ENCODE measurements at places on chromosomes 3 and 15. TPM values are rescaled to one million over a fixed set of nuclear protein-coding genes. Genes with fewer than 3 reads are reported as not detected.

DNA sequence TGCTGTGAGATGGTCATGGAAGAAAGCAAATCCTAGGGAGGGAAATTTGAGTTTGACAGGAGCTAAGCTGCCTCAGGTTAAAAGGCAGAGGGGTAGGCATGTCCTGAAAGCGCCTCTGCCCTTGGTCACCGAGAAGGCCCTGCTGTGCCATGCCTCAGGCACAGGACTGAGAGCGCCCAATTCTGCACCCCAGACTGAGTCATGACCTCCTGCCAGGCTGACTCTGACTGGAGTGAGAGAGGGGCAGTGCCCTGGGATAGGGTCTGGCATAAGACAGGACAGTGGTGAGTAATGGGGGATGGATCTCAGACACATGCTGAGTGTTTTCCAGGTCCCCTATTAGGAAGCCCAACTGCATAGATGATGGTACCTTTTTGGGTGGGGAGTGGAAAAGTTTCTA, 44.4 kb downstream of the EPHB1 start:
- no peak for DNase-seq

DNA sequence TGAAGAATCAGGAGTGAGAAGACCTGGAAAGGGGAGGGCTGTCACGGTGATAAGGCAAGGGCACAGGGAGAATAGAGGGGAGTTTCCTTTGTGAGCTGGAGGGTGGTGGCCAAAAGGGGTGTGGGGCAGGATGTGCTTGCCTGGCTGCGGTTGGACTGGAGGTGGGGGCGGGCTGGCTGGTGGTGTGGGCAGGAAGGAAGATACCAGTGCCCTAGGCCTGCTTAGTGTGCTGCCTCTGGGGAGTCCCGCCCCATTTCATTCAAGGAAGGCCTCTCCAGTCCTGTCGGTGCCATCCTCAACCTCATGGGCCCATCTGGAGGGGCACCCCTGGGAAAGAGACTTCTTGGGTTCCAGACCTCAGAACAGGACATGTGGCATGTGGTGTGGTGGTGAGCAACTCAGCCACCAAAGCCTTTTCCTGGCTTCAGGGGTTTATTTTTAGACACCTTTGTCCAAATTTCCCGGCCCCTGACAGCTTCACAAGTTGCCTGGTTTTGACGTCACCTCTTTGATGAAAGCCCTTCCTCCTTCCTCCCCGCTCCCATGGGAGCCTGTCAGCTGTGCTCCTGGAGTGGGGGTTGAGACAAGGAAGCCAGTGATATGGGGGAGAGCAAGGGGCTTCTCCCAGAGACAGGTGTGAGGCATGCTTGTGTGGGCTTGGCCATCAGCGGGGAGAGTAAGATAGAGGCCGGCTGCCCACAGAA, 15.6 kb downstream of the TEX264 start:
- peak; percentile 60 for DNase-seq

GRCh38 chr3:3071136-3071535, 39.0 kb downstream of the IL5RA start:
- DNase-seq, result no peak

DNA sequence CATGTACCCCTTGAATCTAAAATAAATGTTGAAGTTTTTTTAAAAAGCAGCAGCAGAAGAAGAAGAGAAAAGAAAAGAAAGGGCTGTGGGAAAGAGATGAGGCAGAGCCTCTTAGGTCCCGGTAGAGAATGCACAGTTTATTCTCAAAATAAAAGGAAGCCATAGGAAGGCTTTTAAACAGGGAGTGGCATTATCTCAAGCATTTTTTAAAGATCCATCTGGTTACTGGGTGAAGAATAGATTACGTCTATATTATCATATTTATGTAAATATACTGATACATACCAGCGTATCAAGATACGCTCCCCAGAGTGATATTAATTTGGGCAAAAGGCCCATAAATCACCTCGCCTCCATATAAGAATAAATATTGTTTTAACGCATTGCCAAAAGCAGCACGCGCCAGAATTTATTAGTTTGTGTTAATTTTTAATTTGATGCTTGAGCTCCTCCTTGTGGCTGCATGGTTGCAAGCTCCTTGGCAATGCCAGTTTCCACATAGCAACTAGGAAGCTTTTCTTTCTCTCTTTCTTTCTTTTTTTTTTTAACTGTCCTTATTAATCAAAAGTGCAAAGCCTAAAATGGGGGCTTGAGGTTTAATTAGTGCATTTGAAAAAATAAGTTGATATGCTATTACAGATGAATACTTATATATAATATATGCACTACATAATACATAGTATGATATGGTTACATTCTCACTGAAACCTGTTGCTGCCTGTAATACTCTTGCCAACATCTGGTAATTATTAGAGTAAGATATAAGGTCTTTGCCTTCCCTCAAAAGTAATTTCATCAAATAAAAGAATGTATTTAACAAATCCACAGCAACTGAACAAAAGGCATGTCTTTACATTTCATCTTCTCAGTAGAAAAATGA, 242.8 kb upstream of the UBE2E2 start:
- DNase-seq, result peak; percentile 55

DNA sequence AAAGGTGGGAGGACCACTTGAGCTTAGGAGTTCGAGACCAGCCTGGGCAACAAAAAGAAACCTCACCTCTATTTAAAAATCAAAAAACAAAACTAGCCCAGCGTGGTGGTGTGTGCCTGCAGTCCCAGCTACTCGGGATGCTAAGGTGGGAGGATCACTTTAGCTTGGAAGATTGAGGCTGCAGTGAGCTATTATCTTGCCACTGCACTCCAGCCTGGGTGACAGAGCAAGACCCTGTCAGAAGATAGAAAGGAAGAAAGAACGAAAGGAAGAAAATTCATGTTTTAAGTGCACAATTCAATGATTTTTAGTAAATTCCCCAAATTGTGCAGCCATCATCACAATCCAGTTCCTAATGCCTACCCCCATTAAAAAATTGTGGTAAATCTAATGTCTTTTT, 7.8 kb downstream of the FSD2 start:
- DNase-seq, result no peak

GRCh38 chr3:55647670-55648069, 160.6 kb upstream of the WNT5A start:
- DNase-seq, result no peak

DNA sequence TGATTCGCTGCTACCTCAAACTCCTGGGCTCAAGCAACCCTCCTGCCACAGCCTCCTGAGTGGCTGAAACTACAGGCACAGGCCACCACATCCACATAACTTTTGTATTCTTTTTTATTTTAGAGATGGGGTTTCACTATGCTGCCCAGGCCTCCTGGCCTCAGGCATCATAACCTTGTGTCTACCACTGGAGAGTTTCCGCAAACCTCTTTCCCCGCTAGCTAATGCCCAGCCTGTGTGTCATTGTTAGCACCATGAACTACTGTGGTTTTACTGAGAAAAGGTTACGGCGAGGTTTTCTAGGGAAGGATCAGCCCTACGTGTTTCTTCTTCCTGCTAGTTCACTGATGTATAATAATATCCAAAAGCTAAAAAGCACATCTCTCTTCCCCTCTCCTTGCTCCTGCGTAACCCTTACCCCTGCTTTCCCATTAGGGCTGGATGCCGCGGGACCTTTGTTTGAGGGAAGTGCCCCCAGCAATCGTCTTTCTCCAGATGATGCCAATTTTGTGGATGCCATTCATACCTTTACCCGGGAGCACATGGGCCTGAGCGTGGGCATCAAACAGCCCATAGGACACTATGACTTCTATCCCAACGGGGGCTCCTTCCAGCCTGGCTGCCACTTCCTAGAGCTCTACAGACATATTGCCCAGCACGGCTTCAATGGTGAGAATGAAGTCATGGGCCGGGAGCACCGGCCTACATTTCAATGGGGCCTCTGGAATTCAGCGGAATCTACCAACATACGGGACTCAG, 113.7 kb downstream of the LIPC start:
- DNase-seq, result peak; percentile 31

GRCh38 chr15:69720536-69720935, 267.9 kb downstream of the RPLP1 start:
- DNase-seq, result no peak

GRCh38 chr15:89630260-89630659, 25.0 kb downstream of the KIF7 start:
- no peak for DNase-seq

- DNase-seq, result no peak
These were observed 151.2 kb upstream of the RORA start for GRCh38 chr15:61380270-61380669.

DNA sequence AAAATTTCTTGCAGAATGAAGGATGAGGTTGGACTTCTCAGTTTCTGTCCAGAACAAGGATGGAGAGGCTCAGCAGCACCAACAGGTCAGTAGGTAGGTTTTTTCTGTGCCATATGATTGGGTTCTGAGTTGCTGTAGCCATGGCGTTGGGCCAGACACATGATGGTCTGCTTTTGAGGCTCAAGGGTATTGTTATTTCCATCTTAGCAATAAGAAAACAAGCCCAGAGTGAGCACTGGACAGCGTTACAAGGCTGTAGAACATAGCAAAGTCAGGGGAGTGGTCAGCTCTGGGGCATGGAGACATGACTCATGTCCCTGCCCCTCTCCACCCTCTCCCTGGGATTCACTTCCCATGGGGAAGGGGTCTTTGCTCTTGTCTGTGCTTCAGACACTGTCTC, 137.6 kb upstream of the TOPAZ1 start:
- peak; percentile 1 for DNase-seq

- no peak for DNase-seq
These were observed 2.2 kb downstream of the ALPK3 start for GRCh38 chr15:84819291-84819768.

- DNase-seq, result no peak
These were observed 774 bp upstream of the TMCO5A start for GRCh38 chr15:37933666-37934065.

- DNase-seq, result no peak
These were observed 1.0 kb upstream of the RYR3 start for GRCh38 chr15:33309602-33310276.

GRCh38 chr15:49421991-49422390, 1.1 kb upstream of the FGF7 start:
- DNase-seq, result no peak

GRCh38 chr3:61562721-61563312, 1.4 kb downstream of the PTPRG start:
- peak; percentile 44 for DNase-seq

DNA sequence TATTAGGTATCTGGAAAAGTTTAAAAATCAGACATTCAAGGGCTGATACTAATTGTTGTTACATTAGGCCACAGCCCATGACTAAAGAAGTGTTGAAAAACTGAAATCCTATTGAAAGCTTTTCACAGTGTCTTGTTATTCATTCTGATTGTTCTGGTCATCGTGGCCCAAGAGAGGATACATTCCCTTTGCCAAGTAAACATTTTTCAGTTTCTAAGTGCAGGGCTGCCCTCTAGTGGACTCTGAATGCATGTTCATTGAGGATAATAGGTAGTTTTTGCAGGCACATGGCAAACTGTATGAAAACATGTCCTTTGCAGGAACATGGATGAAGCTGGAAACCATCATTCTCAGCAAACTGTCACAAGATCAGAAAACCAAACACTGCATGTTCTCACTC, 181.1 kb downstream of the MYRIP start:
- DNase-seq, result no peak

- DNase-seq, result peak; percentile 57
These were observed 154.6 kb upstream of the TLE3 start for GRCh38 chr15:70252056-70252950.

- no peak for DNase-seq
These were observed 43.2 kb downstream of the TMEM45A start for GRCh38 chr3:100535610-100535943.

GRCh38 chr15:74631087-74631385, 15.4 kb downstream of the CLK3 start:
- no peak for DNase-seq

- no peak for DNase-seq
These were observed 60.4 kb downstream of the DCUN1D1 start for GRCh38 chr3:182919866-182920357.

GRCh38 chr3:13122081-13123012, 49.1 kb upstream of the IQSEC1 start:
- DNase-seq, result no peak

DNA sequence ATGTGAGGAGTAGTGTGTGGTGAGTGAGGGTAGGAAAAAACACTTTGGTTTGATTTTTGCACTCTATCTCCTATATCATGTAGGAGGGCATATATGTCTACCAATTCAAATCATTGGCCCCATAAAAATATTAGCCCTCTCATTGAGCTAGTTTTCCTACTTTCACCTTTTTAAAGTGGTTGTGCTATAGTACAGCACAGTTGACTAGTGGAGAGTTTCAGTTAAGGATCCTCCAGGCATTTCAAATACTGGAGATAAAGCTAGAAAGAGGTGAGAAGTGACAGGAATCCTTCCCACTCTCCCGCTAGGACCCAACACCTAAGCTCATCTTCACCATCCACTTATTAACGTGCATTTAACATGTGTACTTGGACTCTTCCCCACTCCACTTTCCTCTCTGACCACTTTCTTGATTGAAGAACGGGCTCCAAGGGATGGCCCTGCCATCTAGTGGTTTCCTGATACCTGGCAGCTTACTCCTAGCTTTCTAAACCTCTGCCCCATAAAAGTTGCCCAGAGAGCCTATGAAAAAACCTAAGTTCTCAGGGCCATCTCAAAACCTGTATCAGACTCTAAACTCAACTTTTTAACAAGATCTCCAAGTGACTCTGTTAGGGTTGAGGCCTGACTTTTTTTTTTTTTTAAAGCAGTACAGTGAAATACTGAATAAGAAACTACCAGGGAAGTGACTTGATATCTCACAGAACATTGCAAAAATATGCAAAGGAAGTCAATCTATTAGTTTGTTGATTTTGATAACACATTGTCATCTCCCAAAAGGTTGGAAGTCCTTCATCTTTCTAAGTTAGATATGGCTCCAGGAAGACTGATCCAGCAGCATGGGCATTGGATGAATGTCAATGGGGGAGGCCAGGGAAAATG, 17.9 kb downstream of the IL12A start:
- peak; percentile 57 for DNase-seq

- no peak for DNase-seq
These were observed 1144.5 kb downstream of the TUSC7 start for GRCh38 chr3:117853923-117854668.

DNA sequence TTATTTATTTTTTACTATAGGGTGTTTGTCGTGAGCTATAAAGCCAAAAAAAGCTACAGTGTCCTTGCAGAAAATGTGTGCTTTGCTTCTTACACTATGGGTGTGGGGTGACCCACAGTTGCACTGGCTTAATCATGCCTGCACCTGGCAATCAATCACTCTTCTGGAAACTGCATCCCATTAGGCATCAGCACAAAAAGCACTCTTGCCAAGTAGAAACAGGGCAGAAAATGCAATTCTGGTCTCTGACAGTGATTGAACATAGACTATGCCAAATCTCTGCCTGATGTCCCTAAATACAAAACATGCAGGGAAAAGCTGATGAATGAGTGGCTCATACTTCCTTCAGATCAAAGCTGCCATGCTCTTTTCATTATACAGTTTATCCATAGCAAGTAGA, 30.4 kb upstream of the PLAAT1 start:
- DNase-seq, result no peak

GABRR3 gene
- 0.10 TPM for total RNA-seq

SLC9C1 gene
- total RNA-seq, result 0.13 TPM

DOCK3 gene
- 6.0 TPM for total RNA-seq

MYLK gene
- total RNA-seq, result 942 TPM

SKOR1 gene
- total RNA-seq, result 0.60 TPM

USP19 gene
- 69.3 TPM for total RNA-seq

ADAMTS17 gene
- total RNA-seq, result 10.6 TPM

RYK gene
- 78.4 TPM for total RNA-seq

USF3 gene
- total RNA-seq, result 19.3 TPM

HTR3E gene
- not detected for total RNA-seq

CALML4 gene
- 6.3 TPM for total RNA-seq

PAQR9 gene
- total RNA-seq, result not detected

CLRN1 gene
- not detected for total RNA-seq

EPHB1 gene
- total RNA-seq, result 3.1 TPM

LRRC15 gene
- total RNA-seq, result 0.29 TPM

GAP43 gene
- total RNA-seq, result not detected

CCRL2 gene
- total RNA-seq, result 6.3 TPM

PP2D1 gene
- total RNA-seq, result not detected

All from ureter (tissue), 1 donor.